ENCODE measurements at places on chromosomes 5 and 9.

- no peak for DNase-seq
These were observed 147.0 kb downstream of the SPOCK1 start for GRCh38 chr5:137352095-137352494.

DNA sequence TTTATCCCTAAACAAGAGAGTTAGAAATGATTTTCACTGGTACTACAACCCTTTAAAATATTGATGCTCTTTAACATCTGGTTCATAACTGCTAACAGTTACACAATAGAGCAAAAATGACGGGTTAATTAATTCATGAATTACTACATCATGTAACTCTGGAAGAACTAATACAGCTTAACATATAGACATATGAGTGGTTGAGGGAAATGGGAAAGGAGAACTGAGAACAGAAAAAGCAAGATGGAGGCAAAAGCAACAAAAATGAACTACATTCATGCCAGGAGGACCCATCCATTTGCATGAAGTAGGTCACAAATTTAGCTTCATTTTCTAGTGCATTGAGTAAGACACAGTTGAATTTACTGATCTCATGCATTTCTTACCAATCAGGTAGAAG, 61.8 kb downstream of the C9 start:
- no peak for DNase-seq

DNA sequence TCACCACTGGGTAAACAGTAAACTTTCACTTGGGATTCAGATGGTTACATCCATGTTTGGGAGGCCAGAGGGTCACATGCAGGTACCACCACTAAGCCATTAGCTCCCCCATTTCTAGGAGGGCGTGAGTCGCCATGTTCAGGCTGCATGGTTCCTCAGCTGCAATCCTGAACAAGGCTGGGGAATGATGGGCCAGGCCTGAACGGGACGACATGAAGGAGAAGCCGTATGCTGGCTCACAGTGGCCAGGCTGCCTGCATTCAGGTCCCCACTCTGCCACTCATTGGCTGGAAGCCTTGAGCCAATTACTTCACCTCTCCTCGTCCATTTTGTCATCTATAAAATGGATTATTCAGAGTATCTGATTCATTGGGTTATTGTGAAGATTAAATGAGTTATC, 9.0 kb upstream of the FBP2 start:
- no peak for DNase-seq

- DNase-seq, result no peak
These were observed 32.8 kb downstream of the GALNT10 start for GRCh38 chr5:154223320-154223719.

DNA sequence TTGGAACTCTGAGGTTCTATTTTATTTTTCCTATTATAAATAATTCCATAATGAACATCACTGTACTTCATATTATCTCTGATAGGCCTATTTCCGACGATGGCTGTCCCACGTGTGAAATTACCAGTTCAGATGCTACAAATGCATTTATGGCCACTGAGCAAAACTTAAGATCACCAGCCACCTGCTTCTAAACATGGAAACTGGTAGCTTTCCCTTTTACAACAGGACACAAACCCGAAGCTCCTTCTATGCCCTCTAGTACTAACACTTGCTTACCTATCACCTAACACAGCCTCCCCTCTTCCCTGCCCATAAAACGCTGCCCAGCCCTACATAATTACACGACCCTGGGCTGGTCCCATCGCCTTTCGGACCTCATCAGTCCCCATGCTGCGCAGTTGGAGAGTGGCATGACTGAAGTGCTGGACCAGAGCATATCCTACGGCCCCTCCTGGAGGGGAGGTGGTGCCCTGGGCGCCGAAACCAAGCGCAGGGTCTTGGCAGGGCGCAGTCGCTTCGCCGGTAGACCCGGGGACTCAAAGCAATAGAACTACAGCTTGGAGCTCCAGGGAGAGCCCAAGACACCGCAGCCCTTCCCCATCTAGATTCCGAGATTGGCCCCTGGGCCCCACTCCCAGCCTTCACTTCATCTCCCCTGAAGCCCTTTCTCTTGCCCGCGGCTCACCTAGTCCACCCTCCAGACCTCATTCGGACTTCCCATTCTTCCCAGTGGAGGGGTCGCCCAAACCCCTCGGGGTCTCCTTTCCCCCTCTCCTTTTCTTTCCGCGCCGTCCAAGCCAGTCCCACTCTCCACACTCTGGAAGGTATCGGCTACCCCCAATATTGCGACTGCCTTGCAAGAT, 1.0 kb upstream of the SAP30L start:
- DNase-seq, result peak; percentile 48

DNA sequence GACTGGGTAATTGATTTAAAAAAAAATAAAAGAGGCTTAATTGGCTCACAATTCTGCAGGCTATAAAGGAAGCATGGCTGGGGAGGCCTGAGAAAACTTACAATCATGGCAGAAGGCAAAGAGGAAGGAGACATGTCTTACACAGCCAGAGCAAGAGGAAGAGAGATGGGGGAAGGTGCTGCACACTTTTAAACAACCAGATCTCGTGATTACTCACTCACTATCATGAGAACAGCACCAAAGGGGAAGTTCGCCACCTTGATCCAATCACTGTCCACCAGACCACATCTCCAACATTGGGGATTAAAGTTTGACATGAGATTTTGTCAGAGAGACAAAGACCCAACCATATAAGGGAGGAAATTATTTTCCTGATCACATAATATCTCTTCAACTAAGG, 138.8 kb upstream of the NR4A3 start:
- no peak for DNase-seq

DNA sequence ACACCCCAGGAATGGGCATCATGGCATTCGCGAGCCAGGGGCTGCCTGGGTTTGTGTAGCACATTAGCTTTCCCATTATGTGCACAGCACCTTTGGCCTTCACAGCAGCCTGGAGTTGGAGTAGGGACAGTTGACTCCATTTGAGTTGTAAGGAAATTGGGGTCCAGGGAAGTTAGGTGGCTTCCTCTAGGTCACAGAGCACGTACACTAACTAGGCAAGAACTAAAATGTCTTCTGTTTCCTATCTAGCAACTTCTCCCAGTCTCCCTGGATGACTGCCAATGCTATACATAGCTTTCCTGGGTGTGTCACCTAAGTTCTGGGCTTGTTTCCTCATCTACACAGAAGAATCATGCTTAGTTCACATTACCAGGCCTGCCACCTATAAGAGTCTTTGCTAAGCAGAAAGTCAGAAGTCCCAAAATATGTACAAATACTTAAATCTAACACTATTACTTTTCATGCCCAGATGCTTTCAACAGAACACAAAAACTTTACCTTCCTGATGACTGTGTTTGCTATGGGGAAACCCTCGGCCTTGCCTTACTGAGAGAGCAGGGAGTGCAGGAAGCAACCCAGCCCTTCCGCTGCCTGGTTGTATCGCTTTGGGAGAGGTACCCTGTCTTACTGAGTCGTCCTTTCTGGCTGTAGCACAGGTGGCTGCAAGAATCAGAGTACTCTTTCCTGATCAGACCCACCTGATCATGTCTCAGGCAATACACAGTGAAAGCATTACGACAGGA, 12.0 kb downstream of the MACROH2A1 start:
- peak; percentile 91 for DNase-seq

GRCh38 chr9:71795097-71795813, 26.9 kb upstream of the CEMIP2 start:
- DNase-seq, result no peak

- DNase-seq, result peak; percentile 17
These were observed 1.9 kb upstream of the FST start for GRCh38 chr5:53478411-53479044.

DNA sequence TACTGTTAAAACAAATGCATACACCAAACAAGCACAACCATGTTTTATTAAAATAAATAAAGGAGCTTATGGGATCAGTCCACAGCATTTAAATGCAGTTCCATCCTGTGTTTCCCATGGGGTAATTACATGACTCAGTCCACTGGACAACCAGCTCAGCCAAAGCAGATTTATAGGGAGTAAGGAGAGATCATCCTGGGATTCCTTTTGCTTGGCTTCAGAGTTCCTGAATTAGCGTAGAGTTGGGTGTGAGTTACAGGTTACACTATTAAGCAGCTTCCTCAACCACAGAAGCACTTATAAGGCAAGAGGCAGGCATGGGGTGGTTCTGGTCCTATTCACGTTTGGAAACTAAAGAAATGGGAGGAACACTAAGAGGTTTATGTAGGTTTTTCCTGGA, 381.1 kb upstream of the ACTBL2 start:
- DNase-seq, result no peak

- no peak for DNase-seq
These were observed 23.2 kb downstream of the TTF1 start for GRCh38 chr9:132383462-132383883.

GRCh38 chr9:7178729-7179128, 421.0 kb downstream of the KDM4C start:
- DNase-seq, result no peak

DNA sequence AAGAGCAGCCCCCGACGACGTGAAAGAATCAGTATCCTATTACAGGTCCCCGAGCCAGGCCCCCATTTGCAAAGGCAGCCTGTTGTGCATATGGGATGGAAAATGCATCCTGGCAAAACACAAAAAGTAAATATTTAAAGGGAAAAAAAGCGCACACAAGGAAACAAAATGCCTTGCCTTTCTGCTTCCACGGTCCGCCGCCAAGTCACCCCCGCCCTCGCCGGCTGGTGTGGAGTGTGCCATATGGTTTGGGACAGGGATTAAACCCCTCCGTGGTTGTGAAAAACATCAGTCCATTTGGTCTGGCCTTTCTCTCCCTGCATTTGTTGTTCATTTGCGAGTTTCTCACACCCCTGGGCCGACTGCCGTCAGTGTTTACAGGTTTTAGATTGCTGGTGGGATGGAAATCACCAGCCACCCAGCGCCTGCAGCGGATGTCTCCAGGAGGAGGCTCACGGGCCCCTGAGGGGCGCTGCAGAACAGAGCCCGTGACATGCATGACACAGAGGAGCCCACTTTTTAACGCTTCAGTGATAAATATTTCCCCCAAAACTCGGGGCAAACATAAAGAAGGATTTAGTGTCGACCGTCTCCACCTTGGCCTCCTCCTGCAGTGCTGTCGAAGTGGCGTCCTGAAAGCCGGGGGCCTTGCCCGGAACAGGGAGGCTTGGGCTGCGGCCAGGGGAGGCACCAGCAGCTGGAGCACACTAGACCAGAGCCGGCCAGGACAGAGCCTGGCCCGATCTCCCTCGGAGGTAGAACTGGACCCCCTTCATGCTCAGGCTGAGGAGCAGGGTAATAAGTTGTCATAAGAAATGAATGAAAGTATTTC, 161.5 kb downstream of the HSD17B3 start:
- peak; percentile 35 for DNase-seq

DNA sequence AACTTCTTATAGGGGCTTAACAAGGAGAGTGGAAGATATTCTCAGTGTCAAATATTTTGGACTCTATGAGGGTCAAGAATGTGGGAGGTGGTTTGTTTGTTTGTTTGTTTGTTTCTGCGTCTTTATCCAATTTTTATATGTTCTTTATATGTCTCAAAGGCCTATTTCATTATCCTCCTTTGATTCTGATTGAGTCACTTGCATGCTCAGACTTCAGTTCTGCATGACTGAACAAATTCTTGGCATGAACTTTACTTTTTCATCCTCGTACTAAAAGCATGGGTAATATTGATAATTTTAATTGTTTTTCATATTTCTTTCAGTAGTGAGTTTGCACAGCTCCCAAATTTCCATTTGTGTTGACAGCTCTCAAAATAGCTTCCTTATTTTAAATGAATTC, 19.2 kb upstream of the ERBIN start:
- no peak for DNase-seq

- no peak for DNase-seq
These were observed 98.8 kb upstream of the NR4A3 start for GRCh38 chr9:99722877-99723276.

DNA sequence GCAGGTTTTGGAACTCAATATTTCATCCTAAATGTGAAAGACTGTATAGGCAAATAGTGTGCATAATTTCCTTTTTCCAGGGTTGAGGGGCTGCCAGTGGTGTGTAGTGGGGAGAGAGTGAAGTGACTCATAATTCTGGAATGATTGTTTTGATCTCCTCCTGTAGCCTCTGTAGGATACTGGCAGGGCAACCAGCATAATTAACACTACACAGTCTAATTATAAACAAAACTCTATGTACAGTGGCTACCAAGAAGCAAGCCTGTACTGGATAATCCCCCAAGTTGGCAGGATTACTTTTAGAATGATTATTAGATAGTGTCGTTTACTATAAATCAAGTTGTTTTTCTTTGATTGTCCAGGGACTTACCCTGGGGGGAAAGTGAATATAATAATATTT, 32.2 kb downstream of the LNPEP start:
- DNase-seq, result no peak

DNA sequence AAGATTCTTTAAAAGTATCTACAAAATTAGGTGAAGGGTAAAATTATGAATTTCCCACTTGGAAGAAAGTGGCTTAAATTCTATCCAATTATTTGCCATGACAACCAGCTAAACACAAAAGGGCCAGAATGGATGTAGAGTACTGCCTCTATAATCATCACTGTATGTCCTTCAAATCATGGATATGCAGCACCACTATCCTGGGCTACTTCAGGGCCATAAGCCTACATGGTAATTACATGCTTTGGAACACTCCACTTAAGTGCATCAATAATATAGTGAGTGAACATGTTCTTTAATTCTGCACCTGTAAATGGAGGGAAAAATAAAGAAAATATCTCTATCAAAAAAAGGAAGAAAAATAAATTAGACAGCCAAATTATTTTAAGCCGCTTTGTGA, 575.2 kb downstream of the ISL1 start:
- no peak for DNase-seq

DNA sequence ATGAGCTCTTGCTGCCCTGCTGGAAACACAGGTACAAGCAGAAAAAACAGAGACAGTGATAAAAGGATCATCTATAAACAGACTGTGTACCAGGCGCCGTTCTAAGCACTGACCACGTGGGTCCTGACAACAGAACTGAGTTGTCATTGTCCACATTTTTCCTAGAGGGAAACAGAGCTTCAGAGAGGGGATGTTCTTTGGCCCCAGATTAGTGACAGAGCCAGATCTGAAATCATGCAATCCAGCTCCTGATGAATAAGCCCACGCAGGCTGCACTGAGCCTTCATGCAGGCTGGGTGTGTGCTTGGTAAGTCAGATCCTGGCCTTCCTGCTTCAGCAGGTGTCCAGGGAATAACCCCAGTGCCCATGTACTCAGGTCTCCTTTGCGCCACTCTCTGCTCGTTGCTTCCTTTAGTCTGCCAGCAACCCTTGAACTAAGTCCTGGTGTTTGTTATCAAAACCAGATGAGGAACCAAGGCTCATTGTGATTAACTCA, 22.8 kb upstream of the TCF7 start:
- no peak for DNase-seq

- DNase-seq, result no peak
These were observed 88.8 kb downstream of the BOD1 start for GRCh38 chr5:173527671-173528070.

DNA sequence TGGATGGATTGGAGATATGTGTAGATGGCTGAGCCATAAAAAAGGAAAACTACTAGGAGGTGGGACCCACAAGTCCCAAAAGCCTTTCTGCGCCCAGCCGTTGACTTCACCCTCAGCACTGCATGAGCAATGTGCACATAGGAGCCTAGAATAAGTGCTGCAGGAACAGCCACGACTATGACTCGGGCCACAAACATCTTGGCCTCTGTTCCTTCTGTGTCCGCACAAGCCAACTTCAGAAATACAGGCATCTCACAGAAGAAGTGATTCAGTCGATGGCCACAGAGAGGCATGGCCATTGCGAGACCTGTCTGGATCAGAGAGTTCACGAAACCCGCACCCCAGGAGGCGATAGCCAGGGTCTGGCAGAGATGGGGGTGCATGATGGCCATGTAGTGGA, 587 bp downstream of the OR2Y1 start:
- no peak for DNase-seq
